ENCODE measurements at places on chromosomes 4 and X.
A peak's percentile ranks its signal among the peaks of the same experiment; 100 is the strongest.

GRCh38 chr4:89752932-89753598 is 83.9 kb downstream of the SNCA start:
- no peak for DNase-seq

- no peak for DNase-seq
Measured at GRCh38 chr4:186806679-186807421, 83.2 kb upstream of the FAT1 start.

DNA sequence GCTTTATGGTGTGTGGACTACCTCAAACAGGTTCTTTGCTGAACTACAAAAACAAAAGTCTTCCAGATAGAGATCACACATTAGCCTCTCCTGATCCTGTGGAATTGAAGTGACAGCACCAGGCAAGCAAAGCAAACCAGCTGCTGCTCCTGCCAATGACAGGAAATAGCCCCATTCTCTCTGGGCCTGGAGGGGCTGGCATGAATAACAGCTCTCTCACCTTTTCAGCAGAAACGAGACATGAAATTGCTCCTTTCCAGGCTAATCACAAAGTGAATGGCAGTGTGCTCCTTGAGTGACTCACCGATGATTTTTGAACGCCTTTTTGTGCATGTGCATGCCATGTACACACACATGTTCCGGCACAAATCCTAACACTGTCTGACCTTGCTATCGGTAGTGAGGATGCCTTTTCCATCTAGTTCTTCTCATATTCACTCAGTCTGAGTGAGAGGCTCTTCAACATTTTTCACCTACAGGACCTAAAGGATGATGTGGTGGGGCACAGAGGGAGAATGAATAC is 24.4 kb downstream of the MFAP3L start:
- no peak for DNase-seq

- no peak for DNase-seq
Measured at GRCh38 chr4:77776182-77777134, 42.7 kb downstream of the CNOT6L start.

- no peak for DNase-seq
Measured at GRCh38 chr4:74318276-74318675, 10.0 kb downstream of the EPGN start.

GRCh38 chrX:24264383-24264782 is 49.5 kb downstream of the SUPT20HL2 start:
- no peak for DNase-seq

DNA sequence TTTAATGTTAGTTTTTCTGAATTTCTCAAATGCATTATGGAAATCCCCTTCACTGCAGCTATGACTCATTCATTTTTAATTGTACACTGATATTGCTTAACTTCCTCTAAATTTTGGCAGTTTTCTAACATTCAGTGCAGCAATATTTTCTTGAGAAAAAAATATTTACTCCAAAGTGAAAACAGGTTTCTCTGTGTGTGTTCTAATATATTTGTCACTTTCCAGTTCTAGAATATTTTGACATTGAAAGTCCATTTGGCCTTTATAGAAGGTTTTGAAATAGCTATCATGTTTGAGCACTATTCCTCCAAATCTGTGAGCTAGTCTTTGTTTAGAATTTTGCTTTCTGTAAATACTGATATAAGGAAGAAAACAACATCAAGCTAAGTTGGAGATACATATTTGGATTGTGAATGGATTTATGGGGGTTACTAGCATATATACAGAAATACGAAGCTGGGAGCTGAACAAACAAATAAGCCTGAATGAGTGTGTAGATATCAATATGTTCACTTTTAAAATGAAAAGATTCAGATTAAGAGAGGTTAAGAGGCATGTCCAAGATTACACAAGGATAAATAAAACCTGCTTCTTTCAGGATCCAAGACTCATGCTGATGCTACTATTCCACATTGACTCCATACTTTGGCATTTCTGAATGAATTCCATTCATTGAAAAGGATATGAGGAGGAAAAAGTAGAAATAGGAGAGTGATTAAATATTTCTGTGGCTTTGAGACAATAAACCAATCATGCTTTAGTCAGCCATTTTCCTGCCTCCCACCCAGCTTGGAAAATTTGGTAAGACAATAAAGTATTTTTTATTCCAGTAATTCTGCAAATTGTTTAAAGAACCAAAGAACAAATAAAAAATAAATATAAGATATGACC is 57.3 kb upstream of the SLIT2 start:
- DNase-seq, result no peak

DNA sequence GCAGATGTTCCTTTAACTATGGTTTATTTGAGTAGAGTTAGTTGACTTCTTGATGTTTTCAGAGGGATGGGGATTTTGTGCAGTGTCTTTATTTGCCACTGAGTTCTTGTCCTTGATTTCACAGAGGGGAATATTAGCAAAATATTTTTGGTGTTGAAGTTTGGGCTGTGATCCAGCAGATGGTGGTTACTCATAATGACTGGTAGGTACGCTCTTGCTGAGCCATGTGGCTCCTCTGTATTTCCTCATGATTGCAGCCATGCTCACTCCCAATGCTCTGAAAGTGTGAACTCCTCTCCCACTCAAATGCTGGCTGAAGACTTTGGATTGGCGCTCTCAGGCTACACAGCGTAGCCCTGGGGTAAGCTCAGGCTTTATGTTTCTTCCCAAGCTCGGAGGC is 77.7 kb downstream of the KLF8 start:
- no peak for DNase-seq

GRCh38 chrX:100663642-100664041 is 19.6 kb downstream of the SRPX2 start:
- DNase-seq, result no peak

GRCh38 chr4:1716065-1716945 is 4.2 kb upstream of the SLBP start:
- peak; percentile 68 for DNase-seq

- DNase-seq, result no peak
Measured at GRCh38 chrX:123199338-123199737, 15.3 kb downstream of the GRIA3 start.

All from aorta (tissue), 5 donors.